ENCODE measurements at places on chromosomes 5 and 9.

DNA sequence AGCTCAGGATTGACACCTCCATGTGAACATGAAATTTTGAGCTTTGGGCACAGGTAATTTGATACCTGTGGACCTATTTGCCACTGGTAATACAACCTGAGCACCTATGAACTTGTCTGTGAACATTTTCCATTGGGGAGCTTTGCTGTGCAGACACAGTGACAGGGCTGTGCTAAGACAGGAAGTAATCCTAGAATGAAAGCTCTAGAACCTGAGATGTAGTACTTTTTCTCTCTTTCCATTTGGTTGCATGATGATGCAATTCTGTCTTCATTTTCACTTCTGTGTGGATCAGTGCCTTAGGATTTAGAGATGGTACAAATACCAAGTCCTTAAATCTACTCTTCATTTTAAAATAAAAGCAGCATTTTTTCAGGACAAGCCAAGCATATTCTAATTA is 216.9 kb downstream of the NR3C1 start:
- no peak for DNase-seq

DNA sequence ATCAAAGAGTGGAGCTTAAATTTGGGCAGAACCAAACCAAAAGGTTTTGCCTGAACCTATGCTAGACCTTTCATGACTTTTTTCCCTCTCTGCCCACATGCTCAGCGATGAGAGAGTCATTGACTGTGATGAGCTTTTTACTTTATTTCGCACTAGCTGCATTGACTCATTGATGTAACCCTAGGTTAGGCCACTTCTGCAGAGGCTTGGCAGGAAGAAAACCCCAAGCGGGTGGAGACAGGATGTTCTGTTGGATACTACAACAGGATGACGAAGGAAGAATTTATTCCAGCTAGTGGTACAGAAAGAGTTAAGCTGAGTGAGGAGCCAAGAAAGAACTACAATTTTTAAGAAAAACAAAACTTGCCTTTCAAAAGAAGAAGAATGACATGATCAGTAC is 18.4 kb downstream of the AGXT2 start:
- DNase-seq = no peak

DNA sequence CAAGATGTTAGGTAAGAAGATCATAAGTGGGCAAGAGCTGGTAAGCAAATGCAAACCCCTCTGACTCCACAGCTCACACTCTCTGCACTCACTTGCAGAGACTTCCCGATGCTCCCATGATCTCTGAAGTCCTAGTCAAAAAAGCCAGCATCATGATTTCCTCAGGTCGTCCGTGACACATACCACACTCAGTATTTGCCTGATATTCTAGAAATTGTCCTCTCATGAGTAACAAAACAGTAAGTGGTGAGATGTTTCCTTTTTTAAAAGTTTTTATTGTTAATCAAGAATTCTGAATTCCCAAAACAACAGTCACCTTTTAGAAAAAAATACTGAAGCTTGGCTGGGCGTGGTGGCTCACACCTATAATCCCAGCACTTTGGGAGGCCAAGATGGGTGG is 194.6 kb downstream of the DENND1A start:
- DNase-seq = no peak

- DNase-seq = no peak
Observed at GRCh38 chr5:76280494-76280893, 122.6 kb upstream of the IQGAP2 start.

GRCh38 chr5:72955143-72955767 is 586 bp upstream of the FCHO2 start:
- DNase-seq = no peak

- DNase-seq = no peak
Observed at GRCh38 chr9:114811301-114811700, 5.5 kb upstream of the TNFSF15 start.

DNA sequence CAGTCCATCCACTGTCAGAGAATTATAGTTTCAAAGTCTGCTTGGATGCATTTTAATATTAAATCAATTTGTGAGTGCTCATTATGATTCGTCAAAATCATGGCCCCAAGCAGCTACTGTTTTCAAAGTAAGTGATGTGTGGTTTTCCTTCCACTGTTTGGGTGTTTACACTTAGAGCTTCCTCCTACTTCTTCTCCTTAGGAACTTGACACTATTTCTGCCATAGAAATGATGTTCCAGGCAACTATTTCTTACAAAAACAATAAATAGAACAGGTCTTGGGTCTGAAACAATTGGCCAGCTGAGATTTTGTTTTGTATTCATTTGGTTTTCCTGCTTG is 132.8 kb upstream of the RAI14 start:
- no peak for DNase-seq

DNA sequence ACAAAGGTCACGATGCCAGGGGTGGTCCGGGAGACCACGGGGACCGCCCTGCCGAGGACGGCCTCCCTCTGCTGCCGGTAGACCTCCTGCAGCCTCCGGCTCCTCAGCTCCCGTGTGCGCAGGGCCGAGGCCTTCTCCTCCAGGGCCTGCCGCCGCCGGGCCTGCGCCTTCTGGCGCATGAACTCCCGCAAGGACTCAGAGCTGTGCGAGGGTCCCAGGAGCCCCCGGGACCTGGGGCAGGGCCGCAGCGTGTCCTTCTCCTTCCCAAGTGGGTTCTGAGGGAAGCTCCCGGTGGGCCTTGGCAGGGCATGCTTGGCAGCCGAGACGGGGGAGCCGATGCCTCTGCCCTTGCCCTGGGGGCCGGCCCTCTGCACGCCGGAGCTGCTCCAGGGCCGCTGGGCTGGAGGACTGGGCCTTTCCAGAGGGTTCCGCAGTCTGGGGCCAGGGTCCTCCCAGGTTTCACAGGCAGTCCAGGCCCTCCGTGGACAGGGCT is 13.3 kb downstream of the CCDC187 start:
- no peak for DNase-seq

- no peak for DNase-seq
Observed at GRCh38 chr5:18394443-18394804, 760.2 kb downstream of the TAF11L14 start.

GRCh38 chr5:35819026-35819425 is 37.7 kb upstream of the IL7R start:
- no peak for DNase-seq

GRCh38 chr9:110153431-110153830 is 54.5 kb downstream of the C9orf152 start:
- DNase-seq = no peak

Measured in CD4-positive, alpha-beta T cell treated with Interleukin-15 for 4 hours (primary cell).